CD4-positive, alpha-beta memory T cell (primary cell): ENCODE measurements at places on chromosomes 2 and 18. TPM values are rescaled to one million over a fixed set of nuclear protein-coding genes. Genes with fewer than 3 reads are reported as not detected.

Gene DOCK10
- polyA plus RNA-seq, result 69.9 TPM

Gene BOK
- not detected for polyA plus RNA-seq

Gene STON1
- polyA plus RNA-seq, result 0.03 TPM

Gene ITGB6
- polyA plus RNA-seq, result not detected

Gene CDK5R2
- polyA plus RNA-seq, result not detected

Gene RBM43
- polyA plus RNA-seq, result 2.2 TPM

Gene UCN
- polyA plus RNA-seq, result 0.84 TPM

Gene RAB17
- not detected for polyA plus RNA-seq

Gene PIAS2
- polyA plus RNA-seq, result 20.3 TPM

Gene TMEM163
- 0.47 TPM for polyA plus RNA-seq

Gene IL18R1
- polyA plus RNA-seq, result 12.4 TPM

Gene CTLA4
- polyA plus RNA-seq, result 7.6 TPM

Gene DNAJC27
- polyA plus RNA-seq, result 3.1 TPM

Gene UGT1A8
- not detected for polyA plus RNA-seq

Gene MCEE
- polyA plus RNA-seq, result 20.7 TPM
